ENCODE measurements at places on chromosomes 6 and 20.

DNA sequence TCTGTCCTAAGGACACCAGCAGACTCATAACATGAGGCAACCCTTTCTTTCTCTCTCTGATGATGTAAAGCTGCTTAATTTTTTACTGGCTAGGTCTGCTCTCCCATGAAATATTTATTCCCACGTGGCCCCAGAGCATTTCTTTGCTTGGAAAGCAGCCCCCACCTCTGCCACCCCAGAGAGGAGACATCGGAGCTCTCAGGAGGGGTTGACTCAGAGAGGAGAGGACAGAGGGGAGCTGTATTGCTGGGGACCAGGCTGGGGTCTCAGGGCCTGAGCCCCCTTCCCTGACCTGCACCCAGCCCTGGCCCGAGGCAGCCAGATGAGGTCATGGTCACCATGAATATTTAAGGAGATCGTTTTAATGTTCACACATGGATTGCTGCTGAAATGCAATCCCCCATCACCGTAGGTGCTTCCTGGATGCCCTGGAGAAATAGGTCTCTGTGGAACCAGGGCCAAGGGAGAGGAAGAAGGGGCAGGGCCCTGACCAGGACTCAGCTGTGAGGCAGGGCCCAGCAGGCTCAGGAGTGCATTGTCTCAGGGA is 117.5 kb downstream of the DLL1 start:
- no peak for DNase-seq

- no peak for DNase-seq
Measured at GRCh38 chr6:131362070-131362469, 211.0 kb upstream of the ARG1 start.

DNA sequence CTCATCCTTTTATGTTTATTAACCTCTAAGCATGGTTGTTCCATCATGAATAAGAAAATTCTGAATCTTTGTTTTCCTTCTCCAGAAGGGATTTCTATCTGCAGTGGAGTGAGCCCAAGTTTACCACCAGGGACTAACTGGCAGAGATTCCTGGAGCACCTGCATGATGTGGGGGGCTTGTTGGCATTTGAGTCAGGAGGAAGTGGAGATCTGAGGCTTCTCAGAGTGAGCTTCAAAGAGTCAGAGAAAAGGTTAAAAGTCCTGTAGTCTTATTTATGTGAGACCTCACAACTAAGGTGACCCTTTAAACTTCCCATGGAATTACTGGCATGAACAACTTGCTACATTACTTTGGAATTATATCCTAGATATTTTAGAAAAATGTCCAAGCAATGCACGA is 138.1 kb upstream of the SLC24A3 start:
- DNase-seq = no peak

GRCh38 chr6:93580446-93580845 is 161.1 kb upstream of the EPHA7 start:
- no peak for DNase-seq

DNA sequence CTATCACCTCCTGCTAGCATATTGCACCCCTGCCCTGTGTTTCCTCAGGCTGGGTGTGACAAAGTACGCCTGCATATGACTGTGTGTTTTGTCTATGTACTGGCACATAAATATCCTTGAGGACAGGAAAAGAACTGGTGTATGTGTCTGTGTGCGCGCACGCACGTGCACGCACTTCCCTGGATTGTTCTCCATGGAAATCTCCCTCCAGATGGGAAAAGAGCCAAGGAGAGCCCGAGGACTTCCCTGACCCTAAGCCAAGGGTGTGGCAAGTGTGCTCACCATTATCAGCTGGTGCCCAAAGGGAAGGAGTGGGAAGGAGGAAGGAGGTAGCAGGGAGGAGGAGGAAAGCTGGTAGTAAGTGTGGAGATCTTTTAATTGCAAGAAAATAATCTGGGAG is 117.6 kb downstream of the HIVEP2 start:
- no peak for DNase-seq

Data from CD4-positive, alpha-beta T cell treated with Interleukin-4 for 1 hour (primary cell).